Activated CD8-positive, alpha-beta memory T cell treated with anti-CD3 and anti-CD28 coated beads, Interleukin-2, amount 50 U/mL, for 4 hours (primary cell): ENCODE measurements at places on chromosomes 6 and 20.
A peak's percentile ranks its signal among the peaks of the same experiment; 100 is the strongest.

DNA sequence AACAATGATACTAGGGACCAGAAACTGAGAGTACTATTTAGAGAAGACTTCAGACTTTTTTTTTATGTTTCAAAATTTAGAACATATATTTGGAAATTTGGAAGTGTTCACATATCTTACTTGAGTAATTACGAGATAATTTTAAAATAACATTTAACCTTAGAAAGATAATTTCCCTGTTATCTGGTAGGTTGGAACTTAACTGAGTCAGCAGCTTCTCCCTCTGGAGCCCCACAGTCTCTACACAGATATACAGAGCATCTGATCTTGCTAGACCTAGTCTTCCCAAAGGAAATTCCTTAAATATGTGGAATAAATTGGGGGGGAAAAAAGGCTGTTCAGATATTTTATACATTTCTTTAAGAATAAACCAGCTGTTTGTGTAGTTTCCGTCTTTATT lies 48.6 kb downstream of the TSPYL4 start:
- DNase-seq, result no peak

DNA sequence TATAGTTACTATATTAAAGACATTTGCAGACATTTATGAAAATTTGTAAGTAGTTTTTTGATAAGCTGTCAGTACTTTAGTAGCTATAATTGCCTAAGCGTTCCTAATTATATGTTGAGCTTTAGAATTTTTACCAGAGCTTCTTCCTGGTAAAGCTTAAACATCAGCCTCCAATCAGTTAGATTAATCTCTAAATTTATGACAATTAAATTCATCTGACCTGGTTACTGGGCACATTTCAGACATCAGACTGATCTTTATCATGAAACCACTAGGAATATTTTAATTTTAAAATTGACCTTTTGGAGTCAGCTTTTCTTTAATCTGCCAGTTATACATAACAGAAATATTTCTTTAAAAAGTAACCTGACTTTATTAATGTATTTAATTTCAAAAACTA lies 23.5 kb downstream of the FIG4 start:
- no peak for DNase-seq

GRCh38 chr6:134446218-134446848 lies 128.4 kb upstream of the SGK1 start:
- no peak for DNase-seq

GRCh38 chr6:165850434-165851019 lies 187.5 kb upstream of the PDE10A start:
- DNase-seq, result peak; percentile 57

DNA sequence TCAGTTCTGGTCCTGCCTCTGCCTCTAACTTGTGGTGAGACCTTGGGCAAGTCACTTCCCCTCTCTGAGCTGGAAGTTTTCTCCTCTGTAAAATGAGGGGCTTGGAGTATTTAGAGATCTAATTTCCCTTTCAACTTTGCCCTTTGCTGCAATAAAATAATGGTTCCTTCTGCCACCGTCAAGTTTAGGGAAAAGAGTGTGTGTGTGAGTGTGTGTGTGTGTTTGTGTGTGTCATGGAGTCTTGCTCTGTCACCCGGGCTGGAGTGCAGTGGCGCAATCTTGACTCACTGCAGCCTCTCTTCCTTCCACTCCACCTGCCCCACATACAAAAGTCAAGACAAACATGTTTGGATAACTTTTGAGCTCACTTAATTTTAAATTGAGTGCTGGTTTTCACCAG lies 39.2 kb upstream of the PIM1 start:
- DNase-seq, result no peak

DNA sequence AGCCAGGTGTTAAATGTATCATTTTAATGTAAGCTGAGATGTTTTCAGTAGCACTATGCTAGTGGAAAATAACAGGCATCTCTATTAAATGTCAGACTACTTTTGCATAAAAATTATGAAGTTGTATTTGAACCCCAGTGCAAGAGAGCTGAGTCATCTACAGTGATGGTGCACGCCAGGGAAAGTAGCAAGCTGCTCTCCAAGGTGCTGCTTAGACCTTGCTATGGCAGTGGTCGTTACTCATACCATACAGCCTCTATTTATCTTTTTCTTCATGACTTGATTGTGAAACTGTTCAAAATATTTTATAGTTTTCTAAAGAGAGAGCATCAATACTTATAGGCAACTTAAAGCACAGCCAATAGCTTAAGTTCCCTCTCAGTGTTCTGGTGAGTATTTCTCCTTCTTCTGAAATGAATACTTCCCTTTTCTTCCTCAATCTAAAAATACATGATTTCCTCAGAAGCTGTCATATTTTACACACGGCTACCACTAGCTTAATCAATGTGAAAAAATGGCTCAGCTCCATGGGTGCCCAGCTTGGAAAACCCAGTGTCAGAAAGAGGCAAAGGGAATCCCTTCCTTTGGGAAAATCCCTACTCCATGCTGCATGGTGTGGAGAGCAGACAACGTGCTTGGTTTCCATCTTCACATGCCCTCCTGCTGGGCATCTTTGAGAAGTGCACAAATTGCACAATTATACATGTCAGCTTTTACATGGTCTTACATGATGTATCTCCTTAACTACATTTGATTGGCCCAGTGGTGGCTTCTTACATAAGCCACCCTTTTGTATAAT lies 105.6 kb downstream of the ELOVL4 start:
- no peak for DNase-seq

- DNase-seq, result no peak
Observed at GRCh38 chr6:158060455-158061360, 79.0 kb downstream of the SYNJ2 start.

DNA sequence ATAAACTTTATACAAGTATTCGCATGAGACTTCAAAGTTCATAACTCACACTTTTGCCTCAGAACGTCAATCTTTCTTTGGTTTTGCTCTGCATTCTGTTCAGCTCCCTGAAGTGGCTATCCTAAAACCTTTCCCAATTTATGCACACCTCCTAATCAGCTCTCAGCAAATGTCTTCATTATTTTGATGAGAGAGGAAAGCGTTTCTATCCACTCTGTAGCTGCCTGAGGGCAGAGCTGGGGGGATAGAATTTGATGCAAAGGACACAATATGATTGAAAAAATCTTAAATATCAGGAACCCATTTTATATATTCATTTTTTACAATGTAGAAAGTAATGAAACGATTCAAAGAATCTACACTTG lies 66.8 kb downstream of the MOXD1 start:
- no peak for DNase-seq

DNA sequence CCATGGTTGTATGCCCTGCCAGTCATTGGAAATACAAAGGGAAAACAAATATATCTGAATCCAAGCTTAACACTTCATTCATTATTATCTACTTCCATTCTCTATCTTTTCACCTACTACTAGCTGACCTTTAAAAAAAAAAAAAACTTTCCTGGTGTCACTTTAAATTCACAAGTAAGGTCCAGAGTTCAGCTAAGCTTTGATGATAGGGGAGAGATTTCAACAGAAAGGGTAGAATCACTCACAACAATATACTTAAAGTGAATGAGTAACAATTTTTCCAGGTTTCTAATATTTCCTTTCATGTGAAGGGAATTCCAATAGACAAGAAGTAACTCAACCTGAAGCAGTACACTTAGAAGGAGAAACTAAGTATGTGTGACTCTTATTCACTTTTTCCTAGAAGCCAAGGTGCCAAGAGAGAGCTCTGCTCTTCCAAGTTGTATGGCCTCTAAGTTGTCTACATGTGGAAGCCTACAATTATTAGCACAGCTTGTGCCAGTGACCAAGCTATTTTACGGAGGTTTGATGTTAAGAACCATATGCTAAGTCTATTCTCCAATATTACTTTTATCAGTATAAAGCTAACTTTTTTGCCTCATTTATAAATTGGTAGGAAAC lies 371.7 kb downstream of the TENT5A start:
- DNase-seq, result no peak

DNA sequence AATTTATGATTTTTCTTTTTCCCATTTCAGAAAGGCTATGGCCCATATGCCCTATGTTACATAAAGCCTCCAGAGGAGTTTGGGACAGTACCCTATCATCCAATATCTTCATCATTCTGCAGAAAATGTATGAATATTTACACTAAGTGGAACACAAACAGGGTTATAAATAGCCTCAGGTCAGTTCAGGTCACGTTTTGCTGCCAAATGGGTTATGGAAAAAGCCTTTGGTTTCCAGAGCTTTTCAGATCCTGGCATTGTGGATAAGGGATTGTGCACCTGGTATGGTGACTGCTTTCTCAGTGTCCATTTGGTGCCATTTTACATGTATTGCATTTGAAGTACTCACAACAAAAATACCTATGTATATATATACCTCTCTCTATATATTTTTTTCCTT lies 29.4 kb downstream of the UTRN start:
- no peak for DNase-seq

- no peak for DNase-seq
Observed at GRCh38 chr6:106525882-106526275, 103.4 kb downstream of the RTN4IP1 start.

GRCh38 chr6:156832231-156832647 lies 55.1 kb downstream of the ARID1B start:
- DNase-seq, result no peak

GRCh38 chr6:121791396-121792315 lies 356.2 kb downstream of the GJA1 start:
- no peak for DNase-seq

DNA sequence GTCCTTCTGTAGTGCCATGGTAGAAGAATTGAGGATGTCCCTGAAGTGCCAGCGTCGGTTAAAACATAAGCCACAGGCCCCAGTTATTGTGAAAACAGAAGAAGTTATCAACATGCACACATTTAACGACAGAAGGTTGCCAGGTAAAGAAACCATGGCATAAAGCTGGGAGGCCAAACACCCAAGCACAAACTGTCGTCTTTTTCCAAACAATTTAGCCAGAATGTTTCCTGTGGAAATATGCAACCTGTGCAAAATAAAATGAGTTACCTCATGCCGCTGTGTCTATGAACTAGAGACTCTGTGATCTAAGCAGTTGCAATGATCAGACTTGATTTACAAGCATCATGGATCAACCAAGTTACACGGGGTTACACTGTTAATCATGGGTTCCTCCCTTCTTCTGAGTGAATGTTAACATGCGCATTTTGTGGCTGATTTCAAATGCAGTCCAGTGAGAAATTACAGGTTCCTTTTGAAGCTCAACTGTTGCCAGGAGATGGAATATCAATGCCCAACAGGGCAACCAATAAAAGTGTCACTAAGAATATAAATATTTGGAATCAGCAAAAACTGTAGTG lies 674.9 kb downstream of the GRIK2 start:
- DNase-seq, result no peak

DNA sequence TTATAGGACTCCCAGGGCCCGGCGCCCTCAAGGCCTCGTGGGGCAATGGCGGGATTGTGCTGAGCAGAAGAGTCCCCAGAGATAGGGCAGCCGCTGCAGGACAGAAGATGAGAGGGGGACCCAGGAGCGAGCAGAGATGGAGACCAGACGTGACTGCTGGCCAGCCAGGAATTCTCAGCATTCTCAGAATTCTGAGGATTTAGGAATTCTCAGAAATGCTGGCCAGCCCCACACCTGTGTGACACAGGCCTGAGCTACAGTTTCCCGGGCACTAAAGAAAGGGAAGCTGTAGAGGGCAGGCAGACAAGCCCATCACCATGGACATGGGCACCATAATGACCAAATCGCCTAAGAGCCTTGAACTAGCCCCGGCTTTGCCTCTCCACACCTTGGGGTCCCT lies 186.2 kb upstream of the CDH4 start:
- DNase-seq, result no peak

DNA sequence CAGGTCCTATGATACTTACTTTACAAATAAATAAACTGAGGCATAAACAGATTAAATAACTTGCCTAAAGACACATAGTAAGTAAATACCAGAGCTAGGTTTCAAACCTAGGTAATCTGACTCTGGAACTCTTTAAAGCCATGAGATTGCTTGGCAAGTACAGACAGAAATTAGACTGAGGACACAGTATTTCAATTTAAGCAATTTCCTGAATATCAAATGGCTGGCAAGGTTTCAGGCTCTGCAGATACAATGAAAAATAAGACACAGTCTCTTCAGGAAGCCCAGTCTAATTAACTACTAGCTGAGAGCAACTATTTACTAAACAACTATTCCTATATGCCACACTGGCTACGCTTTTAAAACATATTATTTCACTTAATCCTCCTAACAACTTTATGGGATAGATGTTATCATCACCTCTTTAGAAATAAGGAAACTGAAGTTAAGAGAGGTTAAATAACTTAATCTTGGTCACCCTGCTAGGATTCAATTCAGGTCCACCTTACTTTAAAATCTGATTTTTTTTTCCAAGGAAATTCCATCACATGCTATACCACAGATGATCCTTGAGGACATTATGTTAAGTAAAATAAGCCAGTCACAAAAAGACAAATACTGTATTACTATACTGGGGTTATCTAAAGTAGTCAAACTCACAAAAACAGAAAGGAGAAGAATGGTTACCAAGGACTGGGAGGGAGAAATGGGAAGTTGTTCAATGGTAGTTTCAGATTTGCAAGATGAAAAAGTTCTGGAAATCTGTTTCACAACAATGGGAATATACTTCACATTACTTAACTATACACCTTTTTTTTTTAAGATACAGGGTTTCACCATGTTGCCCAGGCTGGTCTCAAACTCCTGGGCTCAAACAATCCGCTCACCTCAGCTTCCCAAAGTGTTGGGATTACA lies 4.1 kb downstream of the TRPC4AP start:
- DNase-seq, result no peak

- no peak for DNase-seq
Observed at GRCh38 chr6:17193106-17193775, 87.9 kb upstream of the RBM24 start.

DNA sequence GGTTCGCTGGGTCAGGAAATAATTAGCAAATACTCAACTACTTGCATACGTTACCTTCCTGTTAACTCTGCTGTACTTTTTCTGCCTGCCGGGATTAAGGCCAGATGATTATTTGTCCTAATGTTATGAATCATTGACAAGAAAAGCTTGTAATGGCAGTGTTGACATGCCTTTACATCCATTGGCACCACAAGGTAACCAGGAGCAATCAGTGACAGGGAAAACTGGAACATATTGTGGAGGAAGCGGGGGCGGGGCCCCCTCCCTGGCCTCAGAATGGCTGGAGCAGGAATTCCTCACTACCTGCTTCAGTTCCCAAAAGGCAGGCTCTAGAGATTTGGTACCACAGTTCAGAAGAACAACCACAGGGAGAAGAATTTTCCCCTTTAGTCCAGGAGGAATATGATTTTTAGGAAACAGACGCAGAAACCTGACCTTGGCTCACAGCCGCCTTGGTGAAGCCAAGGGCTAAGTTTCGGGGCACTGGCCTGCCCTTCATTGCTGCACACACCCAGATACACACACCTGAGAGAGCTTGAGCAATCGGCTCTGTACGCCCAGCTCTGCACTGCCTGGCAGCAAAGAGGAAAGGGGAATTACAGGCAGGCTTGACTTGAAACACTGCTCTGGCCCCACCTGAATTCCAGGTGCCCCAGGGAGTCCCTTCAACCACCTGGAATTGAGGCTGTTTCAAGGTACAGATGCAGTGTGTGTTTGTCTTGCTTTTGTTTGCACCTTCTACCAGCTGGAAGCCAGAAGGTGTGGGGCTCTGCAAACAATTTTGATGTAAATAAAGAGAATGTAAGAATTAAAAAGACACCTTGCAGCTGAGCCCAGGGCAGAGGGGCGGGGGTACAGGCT lies 89.8 kb downstream of the MYB start:
- DNase-seq, result no peak

- DNase-seq, result no peak
Observed at GRCh38 chr20:58017970-58018530, 210.4 kb downstream of the ANKRD60 start.

- DNase-seq, result no peak
Observed at GRCh38 chr20:50306478-50307423, 116.1 kb downstream of the CEBPB start.

- DNase-seq, result no peak
Observed at GRCh38 chr6:104623052-104623690, 236.5 kb downstream of the HACE1 start.
